ENCODE measurements at places on chromosomes 2 and 18.

GRCh38 chr2:212536817-212537725 is 1.5 kb downstream of the ERBB4 start:
- no peak for DNase-seq

DNA sequence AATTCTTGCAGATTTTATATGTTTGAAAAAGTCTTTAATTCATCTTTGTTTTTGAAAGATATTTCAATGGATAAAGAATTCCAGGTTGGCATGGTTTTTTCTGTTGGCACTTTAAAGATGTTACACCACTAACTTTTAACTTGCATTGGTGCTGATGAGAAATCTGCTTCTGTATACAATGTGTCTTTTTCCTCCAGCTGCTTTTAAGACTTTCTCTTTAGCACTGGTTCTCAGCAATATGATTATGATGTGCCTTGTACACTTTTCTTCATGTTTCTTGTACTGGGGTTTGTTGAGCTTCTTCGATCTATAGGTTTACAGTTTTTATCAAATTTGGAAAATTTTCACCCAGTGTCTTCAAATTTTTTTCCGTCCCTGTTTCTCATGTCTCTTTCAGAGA is 29.2 kb downstream of the PECR start:
- DNase-seq = no peak

GRCh38 chr2:205428811-205429210 is 253.5 kb upstream of the NRP2 start:
- DNase-seq = no peak

DNA sequence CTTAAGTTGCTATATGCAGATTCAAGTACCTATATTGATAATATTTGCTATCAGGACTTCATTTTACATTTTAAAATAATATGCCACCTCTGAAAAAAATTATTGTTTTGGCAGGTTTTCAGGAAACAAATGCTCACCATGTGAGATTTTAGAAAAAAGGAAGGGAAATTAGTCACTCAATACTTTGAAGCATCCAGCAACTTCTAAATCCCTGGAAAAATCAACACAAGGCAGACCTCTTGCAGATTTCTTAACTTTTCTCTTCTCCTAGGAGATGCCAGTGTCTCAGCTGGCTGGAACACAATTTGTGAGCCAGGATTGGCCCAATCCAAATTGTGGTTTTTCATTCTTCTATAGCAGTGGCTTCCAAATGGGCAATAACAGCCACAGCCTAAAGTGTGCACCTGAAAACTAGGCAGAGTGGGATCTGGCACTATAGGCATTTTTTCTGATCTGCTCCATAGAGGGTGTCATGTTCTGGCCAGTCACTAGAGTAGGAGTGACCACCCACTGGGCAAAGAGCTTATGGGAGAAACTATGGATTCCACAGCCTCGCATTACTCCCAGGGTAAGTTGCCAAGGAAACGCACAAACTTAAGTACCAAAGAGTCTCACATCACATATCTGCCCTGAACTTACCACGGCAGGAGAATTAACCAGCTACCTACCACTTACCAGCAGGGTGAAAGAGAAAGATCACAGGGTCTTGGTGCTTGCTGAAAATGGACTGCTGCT is 28.1 kb upstream of the THOC1 start:
- no peak for DNase-seq

GRCh38 chr2:220531216-220531615 is 903.8 kb downstream of the SLC4A3 start:
- peak; percentile 38 for DNase-seq

DNA sequence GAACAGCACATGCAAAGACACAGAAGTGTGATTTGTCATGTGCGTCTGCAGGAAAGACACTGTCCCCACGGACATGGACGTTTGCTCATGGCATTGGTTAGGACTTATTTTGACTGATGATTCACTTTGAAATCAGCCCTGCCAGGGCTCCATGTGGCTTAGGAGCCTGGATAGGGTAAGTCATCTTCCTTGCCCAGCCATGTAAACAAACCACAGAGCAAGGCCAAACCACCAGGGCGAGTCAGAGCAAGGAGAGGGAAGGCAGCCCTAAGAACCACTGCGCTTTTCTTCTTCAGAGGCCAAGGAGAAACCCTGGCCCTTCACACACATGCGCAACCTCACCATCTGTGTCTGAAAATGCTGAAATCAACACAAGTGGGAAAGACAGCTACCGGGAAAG is 88.8 kb downstream of the GFPT1 start:
- DNase-seq = peak; percentile 83

GRCh38 chr2:173892341-173892740 is 72.8 kb downstream of the SP3 start:
- DNase-seq = no peak

DNA sequence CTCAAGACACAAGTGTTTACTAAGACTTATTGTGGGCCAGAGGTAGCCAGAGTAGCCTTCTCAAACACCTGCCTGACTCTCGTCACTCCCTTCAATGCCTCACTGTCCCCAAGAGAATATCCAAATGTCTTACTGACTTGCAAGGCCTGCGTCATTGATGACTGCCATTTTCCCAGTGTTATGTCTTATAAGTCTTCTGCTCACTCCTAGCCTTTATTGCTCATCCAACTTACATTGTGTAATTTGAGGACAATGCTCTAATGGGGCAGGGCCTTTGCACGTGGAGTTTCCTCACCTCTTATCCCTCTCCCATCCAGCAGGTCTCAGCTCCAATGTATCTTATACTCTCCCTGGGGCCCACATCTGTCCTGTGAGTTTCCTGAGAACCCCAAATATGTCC is 10.1 kb upstream of the CD226 start:
- DNase-seq = no peak

DNA sequence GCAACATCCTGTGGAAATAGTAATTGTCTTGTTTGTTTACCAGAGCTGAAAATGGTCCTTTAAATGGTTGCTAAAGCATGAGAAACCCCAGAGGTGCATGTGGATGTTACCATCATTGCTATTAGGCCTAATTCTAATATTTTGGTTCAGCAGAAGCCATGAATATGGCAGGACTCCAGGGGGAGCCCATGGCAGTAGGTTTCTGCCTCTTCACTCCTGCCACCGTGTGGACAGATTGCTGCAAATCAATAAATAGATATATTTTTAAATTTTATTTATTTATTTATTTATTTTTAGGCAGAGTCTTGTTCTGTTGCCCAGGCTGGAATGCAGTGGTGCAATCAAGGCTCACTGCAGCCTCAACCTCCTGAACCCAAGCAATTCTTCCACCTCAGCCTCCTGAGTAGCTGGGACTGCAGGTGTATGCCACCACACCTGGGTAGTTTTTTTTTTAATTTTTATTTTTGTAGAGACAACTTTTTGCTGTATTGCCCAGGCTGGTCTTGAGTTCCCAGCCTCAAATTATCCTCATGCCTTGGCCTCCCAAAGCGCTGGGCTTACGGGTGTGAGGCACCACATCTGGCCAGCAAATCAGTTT is 54.9 kb upstream of the CAPN13 start:
- peak; percentile 40 for DNase-seq

DNA sequence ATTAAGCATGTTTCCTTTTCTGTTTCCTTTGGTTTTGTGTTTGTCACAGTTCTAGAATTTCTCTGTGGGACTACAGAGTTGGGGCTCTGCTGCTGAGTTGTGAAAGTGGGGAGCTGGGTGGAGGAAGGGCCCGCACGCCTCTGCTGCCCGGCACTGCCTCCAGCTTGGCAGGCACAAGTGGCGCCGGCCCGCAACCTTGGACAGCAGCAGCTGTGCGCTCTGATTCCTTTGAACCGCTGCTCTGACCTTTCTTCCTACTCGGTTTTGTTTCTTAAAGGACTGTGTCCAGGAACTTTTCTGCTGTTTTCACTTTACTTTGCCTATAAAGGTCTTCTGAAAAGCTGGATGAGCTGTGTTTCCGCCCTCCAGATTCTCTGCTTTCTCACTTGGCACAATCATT is 137.6 kb upstream of the ALPP start:
- DNase-seq = no peak

DNA sequence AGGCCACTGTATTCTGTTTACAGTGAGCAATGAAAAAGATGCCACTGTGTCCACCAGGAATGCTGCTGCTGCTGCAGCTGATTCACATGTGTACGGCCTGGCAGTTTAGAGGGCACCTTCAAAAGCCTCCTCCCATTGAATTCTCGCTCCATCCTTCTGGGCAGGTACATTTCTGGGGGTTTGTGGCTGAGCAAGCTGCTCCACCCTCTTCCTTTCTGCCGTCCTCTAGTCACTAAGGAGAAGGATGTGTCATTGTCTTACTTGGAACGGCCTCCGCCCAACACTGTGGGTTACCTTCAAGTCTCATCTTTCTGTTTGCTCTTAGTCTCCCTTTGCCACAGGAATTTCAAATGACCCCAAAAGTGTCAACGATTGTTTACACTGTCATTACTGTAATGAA is 182.0 kb downstream of the ZBTB7C start:
- peak; percentile 27 for DNase-seq

- DNase-seq = no peak
Observed at GRCh38 chr2:215876937-215877238, 136.5 kb downstream of the MREG start.

DNA sequence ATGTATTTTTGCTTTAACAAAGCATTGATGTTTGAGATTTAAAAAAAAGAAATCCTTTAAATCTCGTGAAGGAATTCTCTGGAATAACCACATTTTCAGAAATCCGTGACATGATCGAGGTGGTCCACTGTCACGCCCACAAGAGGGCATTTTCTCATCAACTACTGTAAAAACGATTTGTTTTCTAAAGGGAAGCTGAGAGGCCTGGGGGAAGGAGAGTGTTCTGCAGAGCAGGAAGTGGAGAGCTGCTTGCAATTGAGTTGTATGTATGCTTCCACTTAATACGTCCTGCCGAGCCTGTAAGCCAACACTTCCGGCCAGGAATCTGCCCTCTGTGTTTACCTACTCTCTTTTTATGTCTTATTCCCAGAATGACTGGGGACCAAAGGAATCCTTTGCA is 19.4 kb downstream of the KLHL29 start:
- DNase-seq = no peak

- no peak for DNase-seq
Observed at GRCh38 chr2:174788291-174788929, 24.1 kb upstream of the CHRNA1 start.

DNA sequence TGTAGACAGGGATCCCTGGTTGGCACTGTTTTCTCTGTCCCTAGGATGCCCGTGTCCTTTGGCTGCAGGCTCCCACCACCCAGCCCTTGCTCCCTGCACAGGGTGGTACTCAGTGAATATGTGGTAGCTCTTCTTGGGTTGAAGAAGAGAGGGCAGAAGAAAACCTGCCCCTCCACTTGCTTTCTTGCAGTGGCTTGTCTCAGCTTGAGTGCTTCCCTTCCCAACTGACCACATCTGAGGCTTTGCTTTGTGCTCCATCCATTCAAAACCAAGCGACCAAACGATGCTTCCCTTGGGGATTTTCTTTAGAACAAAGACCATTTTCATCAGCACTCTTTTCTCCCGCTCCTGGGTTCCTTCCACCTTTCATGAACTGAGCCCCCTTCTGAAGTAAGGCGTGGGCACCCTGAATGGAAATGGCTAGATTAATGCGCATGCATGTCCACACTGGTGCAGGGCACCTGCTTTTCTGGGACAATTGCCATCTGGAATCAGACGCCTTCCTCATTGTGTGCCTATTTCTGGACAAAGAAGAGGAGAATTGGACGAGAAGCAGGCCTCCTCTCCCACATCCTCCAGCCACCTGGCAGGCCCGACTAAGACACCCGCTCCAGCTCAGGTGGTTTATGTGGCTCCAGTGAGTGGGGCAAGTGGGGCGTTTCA is 59.1 kb downstream of the ARL4C start:
- DNase-seq = no peak

DNA sequence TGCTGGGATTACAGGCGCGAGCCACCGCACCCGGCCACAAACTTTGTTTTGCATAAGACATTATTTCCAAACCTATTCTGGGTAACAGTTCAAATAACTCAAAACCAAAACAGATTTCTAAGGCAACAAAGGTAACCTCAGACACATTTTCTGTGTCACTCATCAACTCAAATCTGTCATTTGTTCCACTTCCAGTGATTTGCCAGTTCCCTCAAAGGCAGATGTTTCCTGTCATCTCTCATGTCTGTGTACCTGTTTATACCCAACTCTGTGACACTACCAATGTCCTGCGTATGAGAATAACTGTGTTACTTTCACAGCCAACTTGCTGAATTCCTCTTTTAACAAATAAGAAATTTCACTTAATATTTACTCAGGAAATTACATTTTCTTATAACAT is 54.4 kb downstream of the SCN3A start:
- no peak for DNase-seq

DNA sequence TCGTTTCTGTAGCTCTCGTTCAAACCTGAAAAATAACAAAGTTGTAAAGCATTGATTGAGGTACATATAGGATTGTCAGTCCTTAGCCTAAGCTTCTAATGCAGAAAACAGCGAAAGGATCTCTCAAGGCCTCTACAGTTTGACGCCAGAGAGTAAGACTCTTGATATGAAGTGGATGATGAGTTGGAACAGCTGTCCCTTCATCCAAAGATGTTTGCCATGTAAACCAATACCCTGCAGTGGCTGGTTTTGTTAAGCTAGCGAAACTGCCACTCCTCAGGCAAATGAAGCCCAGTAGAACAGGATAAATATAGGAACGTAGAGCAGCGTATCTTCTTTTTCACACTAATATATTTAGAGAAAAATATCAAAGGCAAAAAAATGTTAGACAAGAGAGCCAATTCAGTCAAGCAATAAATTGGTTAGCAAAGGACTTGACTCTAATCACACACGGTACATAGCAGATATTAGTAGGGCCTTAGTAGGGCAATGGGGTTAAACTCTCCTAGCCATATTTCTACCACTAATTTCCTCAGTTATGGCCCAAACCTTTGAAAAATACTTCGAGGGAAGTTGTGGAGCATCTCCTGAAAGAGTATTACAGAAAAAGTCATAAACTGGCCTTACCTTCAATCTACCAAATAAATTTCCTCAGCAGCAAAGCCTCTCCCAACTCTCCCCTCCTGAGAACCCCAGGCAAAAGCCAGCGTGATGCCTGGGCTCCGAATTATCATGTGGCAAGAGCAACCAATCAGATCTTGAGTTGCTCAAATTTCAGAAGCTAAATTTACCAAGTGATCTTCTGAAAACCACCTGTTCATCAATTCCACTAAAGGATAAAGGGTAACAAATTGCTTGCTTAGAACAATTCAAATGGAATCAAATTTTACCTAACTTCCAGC is at the start of gene NEB:
Gene NEB, minus strand, starts transcription at position 706 of the 902 bp plus-strand sequence. CDS start 1,320 bp downstream, outside the sequence.
- DNase-seq = no peak

DNA sequence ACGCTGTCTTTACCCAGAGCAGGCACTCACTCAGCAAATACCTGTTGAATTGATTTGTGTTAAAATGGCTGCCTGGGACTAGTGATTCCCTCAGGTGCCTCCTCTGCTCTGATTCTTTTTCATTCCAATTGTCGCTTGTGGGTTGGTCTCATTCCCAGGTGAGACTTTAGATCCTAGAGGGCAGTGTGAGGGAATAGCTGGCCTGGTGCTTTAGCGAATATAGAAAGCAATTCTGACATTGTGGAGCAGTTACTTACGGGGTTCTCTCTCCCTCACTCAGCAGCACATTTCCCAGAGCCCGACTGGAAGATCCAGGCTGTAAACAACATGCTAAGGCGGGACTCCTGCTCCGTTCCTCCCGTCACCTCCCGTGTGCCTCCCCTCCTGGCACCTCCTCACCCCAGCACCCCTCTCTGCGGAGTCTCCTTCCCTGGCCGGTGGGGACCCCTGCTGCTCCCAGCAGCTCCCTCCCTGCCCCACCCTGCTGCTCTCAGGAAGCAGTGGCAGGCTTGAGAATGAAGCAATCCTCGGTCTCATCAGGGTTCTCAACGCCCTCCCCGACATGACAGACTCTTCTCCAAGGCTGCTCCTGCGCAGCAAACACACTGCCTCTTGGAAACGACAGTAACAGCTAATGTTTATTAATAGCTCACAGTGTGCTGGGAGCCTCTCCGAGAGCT is 26.9 kb downstream of the CELF4 start:
- no peak for DNase-seq

GRCh38 chr2:162968306-162968705 is 129.7 kb upstream of the KCNH7 start:
- no peak for DNase-seq
